ENCODE measurements at places on chromosomes 3 and 15. TPM values are rescaled to one million over a fixed set of nuclear protein-coding genes. Genes with fewer than 3 reads are reported as not detected.

LSAMP gene
- 6.1 TPM for total RNA-seq

CEMIP gene
- total RNA-seq, result not detected

SKIC8 gene
- total RNA-seq, result 43.9 TPM

STRIT1 gene
- not detected for total RNA-seq

AHSG gene
- total RNA-seq, result not detected

IL16 gene
- total RNA-seq, result 29.6 TPM

TTC23 gene
- 24.3 TPM for total RNA-seq

ACTRT3 gene
- total RNA-seq, result 2.6 TPM

LSMEM2 gene
- 0.18 TPM for total RNA-seq

NEK4 gene
- total RNA-seq, result 16.9 TPM

DNASE1L3 gene
- 1.6 TPM for total RNA-seq

DNAJB11 gene
- 71.2 TPM for total RNA-seq

GRCh38 chr15:34691034-34691433 is 63.8 kb downstream of the GJD2 start:
- H3K4me3 ChIP-seq, result no peak overlapping the region
- no peaks in the 10 kb centered on the region for H3K27me3 ChIP-seq
- H3K27ac ChIP-seq, result no peak overlapping the region
- no peak for DNase-seq

- peak; percentile 63 for DNase-seq
- no peaks in the 10 kb centered on the region for H3K27me3 ChIP-seq
- H3K36me3 ChIP-seq, result no peaks in the 10 kb centered on the region
- peaks cover 48% of the 10 kb centered on the region for H3K4me1 ChIP-seq
These were observed 23.7 kb upstream of the TPRG1 start for GRCh38 chr3:189148081-189148507.

- no peak overlapping the region for H3K27ac ChIP-seq
- no peaks in the 10 kb centered on the region for H3K36me3 ChIP-seq
- peaks cover 2% of the 10 kb centered on the region for H3K27me3 ChIP-seq
- no peaks in the 10 kb centered on the region for H3K4me1 ChIP-seq
- DNase-seq, result peak; percentile 78
- H3K4me3 ChIP-seq, result no peak overlapping the region
These were observed 120.7 kb upstream of the LINGO1 start for GRCh38 chr15:77753281-77753873.

DNA sequence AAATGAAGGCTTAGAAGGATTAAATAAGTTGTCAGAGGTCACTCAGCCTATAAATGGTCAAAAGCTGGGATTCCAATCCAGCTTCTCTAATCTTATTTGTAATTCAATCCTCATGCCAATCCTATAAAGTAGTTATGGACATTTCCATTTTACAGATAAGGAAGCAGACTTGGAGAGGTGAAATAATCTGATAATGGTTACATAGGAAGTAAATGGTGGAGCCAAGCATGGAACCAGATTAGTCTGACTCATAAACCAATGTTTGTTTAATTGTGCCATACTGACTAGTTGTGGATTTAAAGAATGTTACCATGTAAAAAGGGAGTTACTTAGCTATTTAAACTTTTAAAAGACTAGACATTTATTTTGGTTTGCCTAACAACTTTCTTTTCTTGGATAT is 59.7 kb downstream of the KCNAB1 start:
- no peaks in the 10 kb centered on the region for H3K4me1 ChIP-seq
- no peak for DNase-seq
- H3K27me3 ChIP-seq, result peaks cover 2% of the 10 kb centered on the region
- H3K27ac ChIP-seq, result no peak overlapping the region

- no peaks in the 10 kb centered on the region for H3K36me3 ChIP-seq
- H3K27me3 ChIP-seq, result no peaks in the 10 kb centered on the region
- no peak overlapping the region for H3K4me3 ChIP-seq
- H3K4me1 ChIP-seq, result peaks cover 4% of the 10 kb centered on the region
- DNase-seq, result no peak
- no peak overlapping the region for H3K27ac ChIP-seq
These were observed 139.8 kb downstream of the RAB11A start for GRCh38 chr15:66008940-66009562.

GRCh38 chr3:168025076-168025475 is 70.6 kb downstream of the GOLIM4 start:
- peak overlapping the region; percentile 96 for H3K27ac ChIP-seq
- no peak overlapping the region for H3K4me3 ChIP-seq
- no peak for DNase-seq
- no peaks in the 10 kb centered on the region for H3K27me3 ChIP-seq
- peaks cover 40% of the 10 kb centered on the region for H3K36me3 ChIP-seq

DNA sequence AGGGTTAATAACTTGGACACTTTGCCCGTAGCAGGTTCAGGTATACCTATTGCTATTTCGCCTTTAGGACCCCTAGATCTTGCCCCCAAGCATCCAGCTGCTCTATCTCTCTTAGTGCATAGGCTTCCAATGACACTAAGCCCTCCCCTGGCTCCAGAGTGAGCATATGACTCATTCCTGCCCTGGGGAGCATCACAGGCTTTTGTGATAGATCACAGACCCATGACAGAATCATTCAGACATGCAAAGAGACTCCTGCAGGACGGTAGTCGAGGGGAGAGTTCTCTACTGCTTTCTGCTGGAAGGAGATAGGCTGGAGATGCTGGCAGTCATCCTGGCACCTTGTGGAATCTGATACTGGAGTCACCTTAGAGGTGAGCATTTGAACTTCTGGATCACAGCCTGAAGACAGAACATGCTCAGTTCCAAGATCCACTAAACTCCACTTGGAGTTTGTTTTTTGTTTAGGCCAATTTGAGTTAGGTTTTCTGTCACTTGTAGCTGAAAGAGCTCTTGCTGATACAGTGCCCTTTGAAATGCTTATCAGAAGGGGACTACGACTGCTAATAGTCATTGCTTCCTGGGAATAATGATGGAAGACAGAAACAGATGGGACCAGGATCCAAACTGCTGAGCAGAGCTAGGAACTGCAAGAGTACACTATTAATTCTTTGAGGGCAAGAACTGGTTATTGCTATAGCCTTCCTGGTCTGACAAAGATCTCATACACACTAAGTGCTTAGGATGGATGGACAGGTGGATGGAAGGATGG is 11.0 kb downstream of the LYSMD2 start:
- peaks cover 2% of the 10 kb centered on the region for H3K27me3 ChIP-seq
- peaks cover under 1% of the 10 kb centered on the region for H3K36me3 ChIP-seq
- no peak overlapping the region for H3K4me3 ChIP-seq

- no peak for DNase-seq
- no peaks in the 10 kb centered on the region for H3K36me3 ChIP-seq
These were observed 52.1 kb upstream of the TAMM41 start for GRCh38 chr3:11898611-11899325.

- H3K27me3 ChIP-seq, result peaks cover 12% of the 10 kb centered on the region
- peaks cover 4% of the 10 kb centered on the region for H3K36me3 ChIP-seq
- no peaks in the 10 kb centered on the region for H3K4me1 ChIP-seq
- DNase-seq, result no peak
- H3K4me3 ChIP-seq, result no peak overlapping the region
These were observed 135.7 kb upstream of the IQSEC1 start for GRCh38 chr3:13208706-13209633.

- peaks cover 35% of the 10 kb centered on the region for H3K36me3 ChIP-seq
- H3K27me3 ChIP-seq, result peaks cover 8% of the 10 kb centered on the region
- no peak for DNase-seq
- no peak overlapping the region for H3K4me3 ChIP-seq
- H3K27ac ChIP-seq, result no peak overlapping the region
- H3K4me1 ChIP-seq, result peaks cover 9% of the 10 kb centered on the region
These were observed 18.3 kb downstream of the PLCD1 start for GRCh38 chr3:38011111-38011510.

- no peaks in the 10 kb centered on the region for H3K4me1 ChIP-seq
- no peak overlapping the region for H3K4me3 ChIP-seq
- H3K36me3 ChIP-seq, result no peaks in the 10 kb centered on the region
- H3K27me3 ChIP-seq, result peaks cover 2% of the 10 kb centered on the region
These were observed 179.1 kb downstream of the WDR72 start for GRCh38 chr15:53580366-53580765.

- peaks cover 4% of the 10 kb centered on the region for H3K36me3 ChIP-seq
- H3K4me3 ChIP-seq, result no peak overlapping the region
- H3K27ac ChIP-seq, result no peak overlapping the region
- H3K4me1 ChIP-seq, result peaks cover 8% of the 10 kb centered on the region
These were observed 130.0 kb downstream of the FBN1 start for GRCh38 chr15:48515500-48515899.

GRCh38 chr3:61718565-61718964 is 157.2 kb downstream of the PTPRG start:
- H3K27me3 ChIP-seq, result no peaks in the 10 kb centered on the region
- H3K4me1 ChIP-seq, result peaks cover 17% of the 10 kb centered on the region
- DNase-seq, result no peak
- no peaks in the 10 kb centered on the region for H3K36me3 ChIP-seq

DNA sequence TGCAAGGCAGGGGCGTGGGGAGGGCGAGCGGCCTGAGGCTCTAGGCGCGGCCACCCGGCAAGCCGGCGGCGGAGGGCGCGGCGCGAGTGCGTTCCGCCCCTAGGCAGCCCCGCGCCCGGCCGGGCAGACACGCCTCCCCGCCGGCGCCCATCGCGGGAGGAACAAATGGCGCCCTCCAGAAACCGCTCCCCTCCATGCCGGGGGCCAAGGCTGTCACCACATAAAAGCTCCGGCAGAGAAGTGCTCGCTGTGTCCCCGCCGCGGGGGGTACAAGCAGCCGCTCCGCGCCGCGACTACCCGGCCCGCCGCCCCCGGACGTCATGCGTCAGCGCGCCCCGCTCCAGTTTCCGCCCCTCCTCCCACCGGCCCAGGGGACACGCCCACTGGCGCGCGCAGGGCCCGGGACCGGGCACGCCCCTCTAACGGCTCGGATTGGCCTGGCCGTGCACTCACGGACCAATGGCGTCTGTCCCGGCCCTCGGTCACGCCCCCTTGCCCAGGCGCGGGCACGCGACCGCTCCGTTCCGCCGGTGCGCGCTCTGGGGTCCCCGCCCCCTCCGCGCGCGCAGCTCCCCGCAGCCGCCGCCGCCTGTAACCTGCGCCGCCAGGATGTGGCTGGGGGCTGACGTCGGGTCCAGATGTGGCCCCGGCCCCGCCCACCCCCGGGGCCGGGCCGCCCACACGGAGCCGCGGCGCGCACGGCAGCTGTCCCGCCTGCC is at the start of gene KLF13:
KLF13 (plus strand) TSS at position 680 of the 719 bp plus-strand sequence. CDS start 378 bp downstream, outside the sequence.
- H3K4me3 ChIP-seq, result peak within 1 kb of the TSS; percentile 87
- no peak within 1 kb of the TSS for H3K27ac ChIP-seq
- DNase-seq, result peak; percentile 99
- H3K27me3 ChIP-seq, result peaks cover 24% of the 10 kb centered on the region
- H3K4me1 ChIP-seq, result peaks cover 17% of the 10 kb centered on the region

DNA sequence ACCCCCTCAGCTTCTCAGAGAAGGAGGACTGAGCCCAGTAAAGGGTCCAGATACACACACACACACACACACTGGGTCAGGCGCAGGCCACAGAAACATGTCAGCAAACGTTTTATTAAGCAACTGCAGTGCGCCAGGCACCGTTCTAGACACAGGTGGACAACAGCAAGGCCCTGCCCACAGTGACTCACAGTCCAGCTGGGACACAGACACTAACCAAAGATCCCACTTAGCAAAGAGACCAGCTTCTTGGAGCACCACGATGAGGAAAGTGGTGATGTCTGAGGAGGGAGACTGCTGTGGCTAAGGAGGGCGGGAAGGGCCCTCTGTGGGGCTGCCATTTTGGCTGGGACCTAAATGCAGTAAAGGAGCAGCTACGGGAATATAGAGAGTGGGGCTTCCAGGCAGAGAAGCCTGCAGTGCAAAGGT is 2.8 kb upstream of the VILL start:
- peaks cover 14% of the 10 kb centered on the region for H3K36me3 ChIP-seq
- H3K27me3 ChIP-seq, result peaks cover 5% of the 10 kb centered on the region
- DNase-seq, result no peak

DNA sequence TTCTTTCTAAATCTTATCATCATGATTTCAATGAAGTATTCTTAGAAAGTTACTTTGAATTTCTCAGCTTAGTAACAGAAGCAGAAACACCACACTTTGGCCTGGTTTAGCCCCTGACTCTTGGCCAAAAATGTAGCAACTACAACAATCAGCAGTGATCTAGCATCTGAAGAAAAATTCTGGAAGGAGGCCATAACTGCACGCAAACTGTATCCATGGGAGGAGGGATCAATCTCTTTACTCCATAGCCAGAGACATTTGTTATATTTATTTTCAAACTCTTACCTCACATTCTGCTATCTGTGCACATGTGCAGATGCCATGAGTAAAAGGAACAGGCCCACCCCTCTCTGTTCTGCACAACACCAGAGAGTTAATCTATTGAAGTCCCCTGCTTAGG is 251.0 kb upstream of the P2RY1 start:
- DNase-seq, result no peak
- no peaks in the 10 kb centered on the region for H3K36me3 ChIP-seq
- H3K4me3 ChIP-seq, result no peak overlapping the region
- H3K27me3 ChIP-seq, result no peaks in the 10 kb centered on the region
- no peak overlapping the region for H3K27ac ChIP-seq

GRCh38 chr3:62114763-62115162 is 258.6 kb downstream of the FEZF2 start:
- H3K4me3 ChIP-seq, result no peak overlapping the region
- H3K27me3 ChIP-seq, result peaks cover 2% of the 10 kb centered on the region
- H3K4me1 ChIP-seq, result peaks cover 9% of the 10 kb centered on the region
- H3K36me3 ChIP-seq, result peaks cover 8% of the 10 kb centered on the region
- no peak overlapping the region for H3K27ac ChIP-seq
- DNase-seq, result no peak

- H3K4me3 ChIP-seq, result no peak overlapping the region
- no peaks in the 10 kb centered on the region for H3K27me3 ChIP-seq
- peaks cover 4% of the 10 kb centered on the region for H3K4me1 ChIP-seq
- no peak for DNase-seq
- peaks cover 17% of the 10 kb centered on the region for H3K36me3 ChIP-seq
These were observed 136.3 kb downstream of the PLD1 start for GRCh38 chr3:171673951-171674350.

DNA sequence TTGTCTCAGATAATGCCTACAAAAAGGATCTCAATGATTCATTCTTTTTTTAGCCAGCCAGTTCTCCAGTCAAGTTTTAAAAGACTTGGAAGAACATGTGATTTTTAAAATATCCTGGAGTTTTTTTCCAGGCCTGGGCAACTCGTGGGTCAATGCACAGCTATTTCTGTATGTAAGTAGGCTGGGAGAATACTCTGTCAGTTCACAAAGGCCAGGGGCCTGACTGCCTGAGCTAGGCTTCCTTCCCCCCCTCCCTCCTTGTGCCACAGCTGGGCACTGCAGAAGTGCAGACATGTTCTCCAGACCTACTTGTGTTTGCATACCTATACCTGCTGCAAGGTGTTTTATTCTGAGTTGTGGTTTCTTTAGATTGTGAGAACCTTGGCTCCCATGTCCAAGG is 43.7 kb downstream of the CTDSPL start:
- DNase-seq, result no peak
- H3K27me3 ChIP-seq, result peaks cover 5% of the 10 kb centered on the region
- no peak overlapping the region for H3K4me3 ChIP-seq
- H3K36me3 ChIP-seq, result peaks cover 11% of the 10 kb centered on the region
- H3K27ac ChIP-seq, result no peak overlapping the region
- peaks cover 51% of the 10 kb centered on the region for H3K4me1 ChIP-seq

GRCh38 chr3:8979262-8979661 is 16.0 kb upstream of the RAD18 start:
- H3K27me3 ChIP-seq, result peaks cover 3% of the 10 kb centered on the region
- no peak overlapping the region for H3K4me3 ChIP-seq
- no peak for DNase-seq

GRCh38 chr3:133967992-133968892 is 61.5 kb downstream of the SLCO2A1 start:
- H3K27me3 ChIP-seq, result peaks cover 4% of the 10 kb centered on the region
- peaks cover 18% of the 10 kb centered on the region for H3K36me3 ChIP-seq
- peaks cover 12% of the 10 kb centered on the region for H3K4me1 ChIP-seq
- DNase-seq, result no peak
- no peak overlapping the region for H3K4me3 ChIP-seq

Measured in endothelial cell (in vitro differentiated cells).